ENCODE measurements at places on chromosomes 1 and 21.
A peak's percentile ranks its signal among the peaks of the same experiment; 100 is the strongest.

GRCh38 chr1:76343356-76343755, 268.8 kb downstream of the ST6GALNAC3 start:
- DNase-seq: no peak

DNA sequence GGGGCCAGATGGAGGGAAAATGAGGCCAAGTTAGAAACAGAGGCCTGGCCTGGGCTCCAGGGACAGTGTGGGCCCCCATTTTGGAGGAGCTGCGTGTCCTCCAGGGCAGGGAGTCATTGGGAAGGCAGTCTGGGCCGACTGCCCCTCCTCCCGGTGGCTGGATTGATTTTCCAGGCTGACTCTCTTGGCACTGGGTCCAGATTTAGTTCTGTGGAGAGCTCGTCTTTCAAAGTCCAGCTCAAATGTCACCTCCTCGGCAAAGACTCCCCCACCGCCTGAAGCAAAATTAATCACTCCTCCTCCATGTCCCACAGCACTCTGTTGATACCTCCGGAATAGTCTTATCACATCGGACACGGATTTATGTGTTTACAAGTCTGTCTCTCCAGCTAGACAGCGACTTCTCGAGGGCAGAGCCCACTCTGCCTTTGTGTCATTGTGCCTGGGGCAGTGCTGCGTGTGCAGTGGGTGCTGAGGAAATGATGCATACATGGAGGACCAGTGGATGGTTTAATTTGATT, 175.1 kb downstream of the CAMTA1 start:
- peak; percentile 46 for DNase-seq

GRCh38 chr1:25813734-25814471, 5.9 kb upstream of the MTFR1L start:
- DNase-seq: no peak

GRCh38 chr1:117698398-117699160, 92.7 kb downstream of the TENT5C start:
- no peak for DNase-seq

DNA sequence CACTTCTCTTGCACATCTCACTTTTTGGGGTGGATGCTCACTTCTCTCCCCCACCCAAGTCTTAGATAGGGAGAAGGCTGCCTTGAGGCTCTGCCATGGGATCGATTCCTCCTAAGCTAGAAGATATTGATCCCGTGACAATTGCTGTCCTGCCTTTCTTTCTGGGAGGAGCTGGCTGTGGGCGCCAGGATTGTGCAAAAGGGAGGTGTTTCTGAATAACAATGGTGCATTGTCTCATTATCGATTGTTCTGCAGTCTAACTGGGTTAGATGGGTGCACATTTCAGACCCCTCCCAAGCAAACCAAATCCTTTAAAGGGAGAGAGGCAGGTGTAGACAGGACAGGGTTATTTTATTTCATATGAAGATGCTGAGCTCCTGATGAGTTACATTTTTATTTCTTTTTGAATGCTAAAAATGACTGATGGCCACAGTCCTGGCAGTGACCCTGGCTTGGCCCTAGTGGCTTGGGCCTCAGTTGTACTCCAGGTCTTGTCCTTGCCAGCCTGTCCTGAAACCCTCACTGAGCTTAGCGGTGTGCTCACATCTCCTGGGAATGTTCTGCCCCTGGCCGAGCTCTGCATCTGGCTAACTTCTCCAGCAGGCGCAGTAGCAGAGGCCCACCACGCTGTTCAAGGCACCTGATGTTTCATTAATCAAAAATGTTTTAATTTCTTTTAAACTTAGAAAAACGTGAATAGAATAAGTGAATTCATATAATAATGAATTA, 99.0 kb upstream of the KAZN start:
- no peak for DNase-seq

DNA sequence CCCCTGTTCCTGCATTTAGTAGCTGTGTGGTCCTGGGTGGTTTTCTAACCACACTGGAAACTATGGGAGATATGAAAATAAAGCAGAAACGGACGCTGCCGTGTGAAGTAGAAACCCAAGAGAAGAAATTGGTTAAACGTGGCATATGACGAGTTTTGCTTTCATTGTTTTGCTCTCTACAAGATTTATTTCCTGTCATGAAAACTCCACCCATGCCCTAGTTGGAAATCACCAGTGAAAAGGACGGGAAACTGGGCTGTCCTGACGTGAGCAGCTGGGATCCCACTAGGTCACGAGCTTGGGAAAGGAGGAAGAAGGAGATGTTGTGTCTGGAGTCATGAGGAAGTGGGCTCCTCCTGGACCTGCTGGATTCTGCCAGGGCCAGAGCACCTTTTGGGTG, 120.8 kb upstream of the GADD45A start:
- DNase-seq: no peak

DNA sequence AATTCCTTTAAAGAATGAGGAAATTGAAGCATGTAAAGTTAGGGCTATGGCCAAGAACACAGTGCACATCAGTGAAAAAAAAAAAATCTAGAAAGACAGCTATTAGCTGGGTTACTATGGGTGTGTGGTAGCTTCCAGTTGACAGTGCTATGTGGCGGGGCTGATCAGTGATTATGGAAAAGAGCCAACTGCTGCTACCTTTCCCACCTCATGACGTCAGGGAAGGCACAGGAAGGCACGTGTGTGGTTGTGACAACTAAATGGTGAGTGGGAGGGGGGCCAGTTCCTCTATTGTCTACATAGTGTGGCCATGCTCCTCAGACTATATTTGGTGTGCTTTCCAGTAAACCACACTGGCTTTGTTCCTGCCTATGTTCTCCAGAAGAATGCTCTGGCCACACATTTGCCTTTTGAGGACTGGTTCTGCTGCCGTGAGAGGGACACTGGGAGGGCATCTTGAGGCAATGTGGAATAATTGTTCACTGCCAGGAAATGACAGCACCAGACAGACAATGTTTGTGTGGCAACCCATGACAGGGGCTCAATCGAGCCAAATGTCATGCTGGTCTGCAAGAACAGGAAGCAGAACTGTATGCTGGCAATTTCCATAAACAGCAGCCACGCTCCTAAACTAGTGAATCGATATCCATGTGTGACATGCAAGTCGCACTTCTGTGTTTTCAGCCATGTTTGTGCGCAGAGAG, 3.0 kb upstream of the SDE2 start:
- DNase-seq: no peak

GRCh38 chr1:29222686-29223085, 8.0 kb downstream of the MECR start:
- no peak for DNase-seq

- no peak for DNase-seq
Measured at GRCh38 chr1:160625725-160626498, 20.9 kb downstream of the SLAMF1 start.

GRCh38 chr1:220697326-220697725, 7.2 kb downstream of the C1orf115 start:
- DNase-seq: no peak

DNA sequence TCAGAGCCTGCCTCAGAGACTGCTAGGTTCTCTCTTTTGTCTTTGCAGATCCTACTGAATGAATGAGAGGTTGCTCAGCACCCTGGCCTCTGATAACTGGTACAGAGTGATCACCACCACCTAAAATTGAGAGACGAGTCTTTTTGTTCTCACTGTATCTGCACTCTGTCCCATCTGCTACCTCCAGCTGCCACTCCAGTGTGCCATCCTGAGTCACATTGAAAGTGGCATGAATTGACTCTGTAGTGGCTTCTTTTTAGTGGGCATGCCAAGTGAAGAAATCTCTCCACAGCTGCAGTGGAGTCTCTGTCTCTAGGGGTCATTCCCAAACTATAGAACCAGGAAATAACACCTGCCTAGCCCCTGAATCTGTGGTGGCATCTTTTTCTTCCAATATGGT, 14.7 kb downstream of the CAMK1G start:
- DNase-seq: no peak

DNA sequence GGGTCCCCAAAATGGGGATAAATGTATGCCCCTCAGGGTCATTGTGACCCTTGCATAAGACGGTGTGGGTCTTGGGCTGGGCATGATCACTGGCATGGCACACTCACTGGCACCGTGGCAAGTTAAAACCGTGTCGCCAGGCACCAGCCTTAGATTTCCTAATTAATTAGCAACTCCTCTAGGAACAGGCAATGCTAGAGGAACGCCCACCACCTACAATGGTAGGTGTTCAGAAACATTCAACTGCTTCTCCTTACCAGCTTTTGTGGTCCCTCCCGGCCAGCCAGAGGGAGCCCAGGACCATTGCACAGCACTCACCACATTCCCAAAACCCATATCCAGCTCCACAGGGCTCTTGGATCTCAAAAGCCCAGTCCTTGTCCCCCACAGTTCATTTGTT, 36.4 kb downstream of the EPHA2 start:
- DNase-seq: no peak

DNA sequence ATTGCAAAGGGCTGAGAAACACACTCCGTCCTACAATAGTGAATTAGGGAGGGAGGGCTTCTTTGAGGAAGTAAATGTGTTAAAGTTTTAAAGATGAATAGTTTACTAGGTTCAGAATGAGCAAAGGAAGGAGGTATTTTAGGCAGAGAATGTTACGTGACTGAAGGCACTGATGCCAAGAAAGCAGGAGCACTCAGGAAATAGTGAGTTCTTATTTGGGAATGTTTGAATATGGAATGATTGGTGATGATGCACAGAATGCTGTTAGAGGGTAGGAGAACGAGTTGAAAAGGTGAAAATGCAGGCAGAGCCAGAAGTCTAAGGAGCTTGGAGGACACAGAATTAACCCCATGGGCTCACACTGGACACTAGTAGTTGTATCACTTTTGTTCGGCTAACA, 108.0 kb downstream of the NRIP1 start:
- peak; percentile 5 for DNase-seq

GRCh38 chr1:79304131-79304530, 297.6 kb upstream of the ADGRL4 start:
- no peak for DNase-seq

Measured in AG08396 (cell line).